ENCODE measurements at places on chromosomes 7 and 10.

DNA sequence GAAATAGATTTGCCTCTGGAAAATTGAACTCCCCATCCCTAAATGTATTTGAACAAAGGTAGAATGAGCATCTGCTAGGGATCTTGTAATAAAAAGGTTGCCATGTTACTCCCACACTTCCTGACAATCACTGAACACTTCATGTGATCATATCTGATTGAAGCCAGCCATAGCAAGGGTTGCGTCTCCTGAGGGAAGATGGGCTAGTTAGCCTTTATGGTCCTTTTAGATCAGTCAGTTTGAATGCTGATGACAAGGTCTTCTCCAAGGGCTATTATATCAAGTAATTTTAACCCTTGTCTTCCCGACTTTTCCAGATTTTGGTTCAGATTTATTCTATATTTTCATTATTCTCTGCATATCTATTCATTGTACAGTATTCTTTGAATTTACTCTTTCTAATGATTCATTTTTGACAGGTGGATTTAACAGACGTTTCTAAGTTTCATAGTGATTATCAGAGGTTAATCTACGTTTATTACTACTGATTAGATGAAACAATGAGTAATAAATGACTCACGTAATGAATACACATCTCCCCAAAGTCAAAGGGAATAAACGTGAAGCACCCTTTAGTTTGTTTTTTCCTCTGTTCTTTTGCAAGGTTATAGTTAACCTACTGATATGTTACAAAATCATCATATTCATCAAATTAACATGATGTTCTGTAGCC lies 28.1 kb downstream of the CSGALNACT2 start:
- DNase-seq: peak; percentile 12

GRCh38 chr10:132549371-132549770 lies 11.8 kb downstream of the INPP5A start:
- no peak for DNase-seq

DNA sequence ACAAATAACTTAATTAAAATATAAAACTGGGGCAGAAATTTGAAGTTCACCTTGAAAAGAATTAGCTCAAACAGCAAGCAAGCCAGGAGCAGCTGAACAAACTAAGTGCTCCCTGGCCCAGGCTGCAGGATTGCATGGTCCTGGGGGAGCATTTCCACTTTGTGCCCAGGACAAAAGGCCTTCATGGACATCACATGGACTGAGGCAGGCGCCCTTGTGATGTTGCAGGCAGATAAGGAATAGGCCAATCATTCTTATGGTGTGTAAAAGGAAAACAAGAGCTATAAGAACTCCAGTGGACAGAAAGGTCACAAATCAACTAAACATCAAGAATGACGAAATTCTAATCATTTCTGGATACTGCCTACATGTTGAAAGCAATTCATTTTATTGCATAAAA lies 17.5 kb upstream of the TECTB start:
- DNase-seq: no peak

DNA sequence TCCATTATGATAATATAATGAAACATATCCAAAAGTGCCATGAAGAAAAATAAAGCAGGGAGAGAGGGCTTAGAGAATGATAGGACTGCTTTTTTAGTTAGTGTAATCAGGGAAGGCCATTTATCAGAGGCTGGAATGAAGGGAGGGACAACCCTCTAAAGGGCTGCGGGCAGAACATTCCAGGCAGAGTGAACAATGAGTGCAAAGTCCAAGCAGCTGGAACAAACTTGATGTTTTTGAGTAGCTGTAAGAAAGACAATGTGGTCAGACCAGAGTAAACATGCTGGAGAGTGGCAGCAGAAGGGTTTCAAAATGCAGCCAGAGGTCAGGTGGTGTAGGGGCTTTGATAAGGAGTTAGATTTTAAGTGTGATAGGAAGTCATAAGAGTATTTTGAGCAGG lies 65.6 kb upstream of the CCDC6 start:
- DNase-seq: no peak

DNA sequence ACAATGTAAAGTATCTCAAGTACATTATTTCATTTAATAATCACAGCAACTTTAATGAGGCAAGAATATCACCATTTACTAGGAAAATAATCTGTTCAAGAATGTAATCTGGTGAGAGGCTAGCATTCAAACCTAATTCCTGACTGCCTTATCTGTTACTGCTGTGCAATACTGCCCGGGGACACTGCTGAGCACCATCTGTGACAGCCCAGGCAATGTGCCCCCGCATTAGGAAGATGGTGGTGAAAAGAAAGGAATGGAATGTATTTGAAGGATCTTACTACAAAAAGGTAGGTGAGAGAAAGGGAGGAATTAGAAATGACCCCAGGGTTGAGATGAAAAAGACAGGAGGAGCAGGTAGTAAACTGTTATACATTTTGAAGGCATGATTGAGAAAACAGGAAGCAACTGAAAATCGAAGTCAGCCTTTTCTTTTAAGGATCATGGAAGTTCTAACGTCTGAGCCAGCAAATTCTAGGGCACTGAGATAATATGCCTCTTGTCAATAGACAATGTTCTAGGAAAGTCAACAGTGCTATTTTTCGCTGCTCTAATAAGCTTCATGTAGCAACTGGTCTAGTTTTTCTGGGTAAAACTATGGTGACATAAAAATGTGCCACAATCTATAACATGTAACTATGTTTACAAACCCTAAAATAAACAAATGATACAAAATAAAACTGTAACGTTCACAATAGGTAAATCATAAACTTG lies 90.4 kb downstream of the ETV1 start:
- no peak for DNase-seq

DNA sequence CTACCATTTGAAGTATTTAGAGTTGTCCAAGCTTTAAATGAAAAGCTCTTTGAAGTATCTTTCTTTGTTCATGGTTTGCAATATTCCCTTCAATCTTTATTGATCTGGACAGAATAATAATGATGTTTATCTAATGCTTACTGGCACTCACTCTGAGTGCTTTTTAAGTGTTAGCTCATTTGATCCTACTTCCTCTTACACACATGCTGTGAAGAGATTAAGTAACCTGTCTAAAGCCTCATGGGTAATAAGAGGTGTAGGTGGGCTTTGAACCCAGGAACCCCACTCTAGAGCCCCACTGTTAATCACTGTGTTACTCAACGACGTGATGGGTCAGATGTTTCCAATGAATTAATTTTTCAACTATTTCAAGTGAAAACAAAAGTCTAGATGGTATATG lies 31.1 kb upstream of the ADD3 start:
- no peak for DNase-seq

GRCh38 chr10:98332623-98333269 lies 64.8 kb upstream of the LOXL4 start:
- no peak for DNase-seq

DNA sequence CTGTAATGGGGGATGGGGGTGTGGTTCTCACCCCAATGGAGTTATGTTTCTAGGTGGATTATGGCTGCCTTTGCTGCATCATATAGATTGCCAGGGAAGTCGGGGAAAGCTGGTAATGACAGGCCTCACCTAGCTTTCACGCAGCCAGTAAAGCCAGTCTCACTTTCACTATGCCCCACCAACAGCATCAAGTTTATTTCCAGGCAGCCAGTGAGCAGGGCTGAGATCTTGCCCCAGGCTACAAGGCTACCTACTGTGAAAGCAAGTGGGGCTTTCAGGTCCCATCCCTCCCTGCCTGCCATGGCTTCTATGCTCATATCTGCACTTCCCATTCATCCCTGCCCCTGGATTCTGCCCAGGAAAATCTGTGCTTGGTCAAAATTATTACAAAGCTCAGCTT lies 61.7 kb upstream of the NXPH1 start:
- no peak for DNase-seq

DNA sequence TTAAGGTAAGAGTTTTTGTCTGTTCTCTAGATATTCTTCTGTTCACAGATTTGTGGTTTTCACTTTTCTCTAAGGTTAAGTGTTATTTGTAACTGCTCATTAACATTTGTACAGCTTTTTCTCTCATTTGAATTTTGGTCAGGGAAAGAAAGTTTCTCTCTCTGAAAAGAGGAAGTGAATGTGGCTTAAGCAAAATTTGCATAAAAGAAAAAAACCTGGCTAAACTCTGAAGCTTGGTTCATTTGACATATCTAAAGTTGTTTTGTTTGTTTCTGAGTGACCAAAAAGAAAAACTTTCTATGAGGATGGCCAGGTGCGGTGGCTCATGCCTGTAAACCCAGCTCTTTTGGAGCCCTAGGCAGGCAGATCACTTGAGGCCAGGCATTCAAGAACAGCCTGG lies 22.0 kb upstream of the SLC26A4 start:
- DNase-seq: no peak

- peak; percentile 21 for DNase-seq
Measured at GRCh38 chr10:42933448-42934340, 143.2 kb upstream of the RET start.

DNA sequence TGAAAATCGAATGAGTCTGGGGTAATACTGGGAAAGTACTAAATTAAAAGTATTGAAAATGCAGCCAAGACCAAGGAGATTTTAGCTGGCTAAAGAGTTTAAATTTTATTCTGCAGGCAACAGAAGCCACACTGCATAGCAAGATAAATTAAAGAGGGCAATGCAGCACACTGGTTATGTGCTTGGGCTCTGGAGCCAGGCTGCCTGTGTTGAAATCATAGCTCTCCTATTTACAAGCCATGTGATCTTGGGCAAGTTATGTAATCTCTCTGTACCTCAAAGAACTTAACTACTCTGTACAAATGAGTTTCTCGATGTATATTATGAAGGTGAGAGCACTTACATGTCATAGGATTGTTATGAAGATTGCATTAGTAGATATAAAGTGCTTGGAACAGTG lies 9.9 kb downstream of the SLC25A13 start:
- no peak for DNase-seq

GRCh38 chr7:76292213-76292573 lies 10.3 kb upstream of the HSPB1 start:
- DNase-seq: peak; percentile 98
